ENCODE measurements at places on chromosomes 7 and 10.

DNA sequence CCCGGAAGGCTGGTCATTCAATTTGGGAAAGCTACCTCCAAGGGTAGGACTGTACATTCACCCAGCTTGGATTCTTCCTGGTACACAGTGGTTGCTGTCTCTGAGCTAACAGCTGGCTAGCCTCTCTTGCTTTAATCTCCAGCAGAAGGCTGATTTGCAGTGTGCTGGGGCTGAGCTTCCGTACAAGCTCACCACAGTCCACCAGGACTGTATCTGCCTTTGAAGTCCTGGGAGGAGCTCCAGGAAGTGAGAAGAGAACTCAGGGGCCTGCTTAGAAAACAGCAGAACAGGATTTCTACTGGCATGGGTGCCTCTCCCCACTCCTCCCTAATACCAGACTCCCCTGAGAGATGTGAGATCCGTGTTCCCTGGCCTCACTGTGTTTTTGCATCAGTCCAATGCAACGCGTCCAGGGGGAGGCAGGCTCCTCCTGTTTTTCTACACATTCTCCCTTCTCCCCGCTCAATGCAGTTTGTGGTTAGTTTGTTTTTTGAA lies 6.6 kb downstream of the AFAP1L2 start:
- DNase-seq: no peak

- no peak for DNase-seq
Measured at GRCh38 chr7:1978656-1979590, 253.8 kb downstream of the MAD1L1 start.

DNA sequence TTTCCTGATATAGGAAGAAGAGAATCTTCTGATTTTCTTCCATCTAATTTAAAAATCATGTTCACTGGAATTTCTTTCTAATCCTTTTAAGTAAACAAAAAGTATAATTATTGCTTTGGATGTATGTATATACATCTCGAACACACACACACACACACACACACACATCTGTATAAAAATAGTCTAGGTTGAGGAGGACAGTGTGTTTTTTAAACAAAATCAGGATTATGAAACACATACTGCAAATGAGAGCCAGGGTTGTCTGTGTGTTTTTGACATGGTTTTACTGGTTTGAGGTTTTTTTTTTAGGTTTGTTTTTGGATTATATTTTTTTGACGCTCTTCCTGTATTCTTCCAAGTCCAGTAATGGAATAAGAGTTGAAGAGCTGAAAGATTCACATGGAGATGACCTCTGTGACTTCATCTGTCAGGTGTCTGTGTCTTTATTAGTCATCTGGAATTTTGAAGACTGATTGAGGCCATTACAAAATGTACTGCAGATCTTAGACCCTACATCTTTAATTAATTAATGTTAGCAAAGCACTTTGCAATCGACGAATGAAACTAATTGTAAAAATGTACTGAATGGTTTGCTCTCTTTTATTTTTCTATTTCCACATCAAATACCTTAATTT lies 237.1 kb downstream of the SUGCT start:
- DNase-seq: no peak

GRCh38 chr7:63998549-63998948 lies at the start of gene ZNF722:
Gene ZNF722 (plus strand): TSS chr7:63998849. CDS start chr7:63998962, 113 bp downstream.
- DNase-seq: no peak

- no peak for DNase-seq
Measured at GRCh38 chr10:15324611-15325010, 46.5 kb downstream of the FAM171A1 start.

DNA sequence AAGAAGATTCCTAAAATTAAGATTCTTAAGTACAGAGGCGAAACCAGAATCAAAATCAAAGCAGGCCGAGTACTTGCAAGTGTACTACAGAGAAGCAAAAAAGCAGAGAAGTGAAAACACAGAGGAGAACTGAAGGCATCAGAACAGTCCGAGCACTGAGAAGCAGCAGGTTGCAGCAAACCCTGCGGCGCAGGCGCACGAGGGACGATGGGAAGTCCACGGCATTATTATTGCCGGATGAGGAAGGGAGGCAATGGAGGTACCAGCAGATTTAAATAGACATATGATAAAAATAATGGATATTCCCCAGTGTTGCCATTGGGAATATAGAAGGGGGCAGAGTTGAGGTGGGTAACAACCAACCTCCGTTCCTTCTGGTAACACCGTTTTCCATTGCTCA lies 7.2 kb upstream of the SPAM1 start:
- no peak for DNase-seq

DNA sequence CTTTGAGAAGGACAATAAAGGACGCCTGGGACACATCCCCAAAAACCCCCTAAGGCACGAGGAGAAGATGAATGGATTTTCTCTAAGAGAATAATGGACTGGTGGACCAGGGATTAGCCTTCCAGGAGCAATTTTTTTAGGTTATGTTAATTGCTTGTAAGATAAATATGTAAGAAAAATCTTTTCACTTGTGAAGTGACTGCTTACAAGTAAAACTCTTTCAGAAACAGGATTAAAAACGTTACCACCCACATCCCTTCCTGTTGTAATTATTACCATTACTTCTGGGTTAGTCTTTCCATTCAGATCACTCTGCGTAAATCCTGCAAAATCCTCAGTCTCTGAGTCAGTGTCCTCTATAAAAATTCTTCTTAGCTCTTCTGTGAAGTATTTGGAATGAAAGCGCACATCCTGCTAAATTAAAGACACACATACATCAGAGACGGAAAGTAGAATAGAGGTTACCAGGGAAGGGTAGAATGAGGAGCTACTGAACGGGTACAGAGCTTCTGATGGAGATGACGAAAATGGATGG lies 34.3 kb downstream of the CDCA7L start:
- DNase-seq: no peak

DNA sequence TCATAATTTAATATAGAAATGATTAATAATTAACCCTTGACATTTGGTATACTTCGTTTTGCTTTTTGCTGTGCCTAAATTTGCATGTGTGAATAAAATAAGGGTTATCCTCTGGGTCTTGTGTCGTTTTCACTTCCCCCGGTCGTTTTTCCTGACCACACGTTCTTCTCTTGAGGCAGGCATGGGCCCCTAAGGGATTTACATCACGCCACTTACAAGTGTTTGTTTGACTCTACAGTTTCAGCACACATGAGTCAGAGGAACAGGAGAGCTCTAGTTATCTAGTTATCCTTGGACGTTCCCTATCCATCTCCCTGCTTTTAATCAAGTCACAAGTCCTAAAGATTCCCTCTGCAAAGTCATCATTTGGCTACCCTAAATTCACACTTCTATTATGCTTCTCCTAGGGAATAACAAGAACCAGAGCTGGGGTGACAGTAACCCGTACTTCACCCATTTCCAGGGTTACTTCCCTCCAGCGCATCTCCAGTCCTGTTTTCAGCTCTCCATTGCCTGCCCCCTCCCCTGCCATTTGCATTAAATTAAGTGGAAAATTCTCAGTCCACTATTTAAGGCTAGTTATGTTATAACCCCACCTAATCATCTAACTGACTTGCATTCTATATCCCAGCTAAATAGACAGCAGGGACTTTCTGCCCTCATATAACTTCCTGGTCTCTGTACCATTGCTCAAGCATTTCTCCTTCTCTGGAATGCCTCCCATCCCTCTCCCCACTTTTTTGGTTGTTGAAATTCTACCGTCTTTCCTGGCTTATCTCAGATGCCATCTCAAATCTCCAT lies 206.9 kb downstream of the PTEN start:
- no peak for DNase-seq

GRCh38 chr10:91796331-91797047 lies 1.7 kb upstream of the TNKS2 start:
- no peak for DNase-seq

- DNase-seq: no peak
Measured at GRCh38 chr7:131370523-131370968, 42.9 kb downstream of the MKLN1 start.

DNA sequence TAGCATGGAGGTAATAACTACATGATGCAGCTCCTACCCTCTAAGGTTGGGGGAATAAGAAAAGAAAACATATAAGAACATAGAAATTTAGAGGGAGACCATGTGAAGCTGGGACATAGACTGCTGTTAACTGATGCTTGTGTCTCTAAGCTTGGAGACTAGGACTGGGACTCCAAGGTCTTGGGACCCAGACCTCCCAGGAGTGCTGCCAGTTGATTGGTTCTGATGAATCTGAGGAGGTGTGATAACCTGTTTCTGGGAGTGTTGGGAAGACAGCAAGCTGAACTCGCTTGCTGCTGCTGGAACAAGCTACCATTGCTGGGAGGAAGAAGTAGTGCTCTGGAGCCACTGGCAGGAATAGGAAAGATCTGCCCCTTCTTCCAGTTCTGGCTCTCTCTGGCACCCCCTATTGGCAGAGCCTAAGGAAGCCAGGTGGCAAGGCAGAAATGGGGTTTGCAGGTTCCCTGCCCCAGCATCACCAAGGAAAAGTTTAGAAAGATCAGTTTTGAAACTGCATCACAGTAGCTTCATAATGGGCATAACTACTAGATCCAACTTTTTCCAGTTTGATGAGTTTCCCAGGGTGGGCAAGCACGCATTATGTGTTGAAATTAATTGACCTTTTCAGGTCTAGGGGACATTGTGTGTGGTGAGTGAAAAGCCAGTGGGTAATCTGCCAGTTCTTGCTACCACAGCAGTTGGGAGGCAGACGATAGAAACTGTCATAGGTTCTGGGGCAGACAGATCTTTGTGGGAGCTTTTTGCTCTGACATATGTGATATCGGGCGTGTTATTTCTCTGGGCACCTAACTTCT lies 140.7 kb downstream of the SND1 start:
- DNase-seq: no peak

DNA sequence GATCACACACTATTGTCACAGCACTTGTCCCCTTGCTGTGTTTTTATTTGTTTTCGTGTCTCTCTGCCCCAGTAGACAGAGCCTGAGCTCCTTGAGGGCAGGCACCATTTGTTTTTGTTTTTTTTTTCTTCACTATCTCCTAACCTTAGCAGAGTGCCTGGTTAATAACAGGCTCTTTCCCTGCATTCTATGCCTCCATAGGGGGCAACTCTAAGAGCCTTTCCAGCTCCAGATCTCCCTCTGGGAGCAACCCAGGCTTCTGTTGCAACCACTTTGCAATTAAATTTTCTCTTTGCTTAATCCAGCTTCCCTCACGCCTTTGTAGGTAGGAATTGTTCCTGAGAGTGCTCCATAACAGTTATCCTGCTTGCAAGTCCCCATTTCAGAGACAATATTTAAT lies 148.4 kb downstream of the PLXDC2 start:
- no peak for DNase-seq

DNA sequence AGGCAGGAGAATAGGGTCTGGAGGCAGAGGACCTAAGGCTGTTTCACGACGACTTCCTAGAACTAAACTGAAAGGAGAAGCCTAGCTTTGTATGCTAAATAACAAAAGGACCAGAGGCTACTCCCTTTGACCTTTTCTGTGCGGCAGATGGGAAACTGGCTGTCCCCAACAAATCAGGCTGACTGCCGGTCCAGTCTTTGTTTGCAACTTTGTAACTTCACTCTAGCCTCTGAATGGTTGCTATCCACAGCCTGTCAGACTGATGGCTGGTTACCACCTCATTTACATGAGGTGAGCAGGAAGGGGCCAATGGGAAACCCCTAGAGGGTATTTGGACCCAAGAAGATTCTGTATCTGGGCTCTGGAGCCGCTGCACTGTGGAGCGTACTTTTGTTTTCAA lies 132.6 kb upstream of the SHH start:
- no peak for DNase-seq

- no peak for DNase-seq
Measured at GRCh38 chr10:77702166-77702565, 64.6 kb upstream of the KCNMA1 start.

GRCh38 chr7:125057963-125058362 lies 128.3 kb upstream of the POT1 start:
- DNase-seq: no peak

- no peak for DNase-seq
Measured at GRCh38 chr7:14691034-14691433, 211.5 kb downstream of the DGKB start.

- no peak for DNase-seq
Measured at GRCh38 chr7:38300175-38300574, 26.7 kb upstream of the TARP start.

- DNase-seq: no peak
Measured at GRCh38 chr7:2373124-2373556, 18.5 kb downstream of the EIF3B start.

DNA sequence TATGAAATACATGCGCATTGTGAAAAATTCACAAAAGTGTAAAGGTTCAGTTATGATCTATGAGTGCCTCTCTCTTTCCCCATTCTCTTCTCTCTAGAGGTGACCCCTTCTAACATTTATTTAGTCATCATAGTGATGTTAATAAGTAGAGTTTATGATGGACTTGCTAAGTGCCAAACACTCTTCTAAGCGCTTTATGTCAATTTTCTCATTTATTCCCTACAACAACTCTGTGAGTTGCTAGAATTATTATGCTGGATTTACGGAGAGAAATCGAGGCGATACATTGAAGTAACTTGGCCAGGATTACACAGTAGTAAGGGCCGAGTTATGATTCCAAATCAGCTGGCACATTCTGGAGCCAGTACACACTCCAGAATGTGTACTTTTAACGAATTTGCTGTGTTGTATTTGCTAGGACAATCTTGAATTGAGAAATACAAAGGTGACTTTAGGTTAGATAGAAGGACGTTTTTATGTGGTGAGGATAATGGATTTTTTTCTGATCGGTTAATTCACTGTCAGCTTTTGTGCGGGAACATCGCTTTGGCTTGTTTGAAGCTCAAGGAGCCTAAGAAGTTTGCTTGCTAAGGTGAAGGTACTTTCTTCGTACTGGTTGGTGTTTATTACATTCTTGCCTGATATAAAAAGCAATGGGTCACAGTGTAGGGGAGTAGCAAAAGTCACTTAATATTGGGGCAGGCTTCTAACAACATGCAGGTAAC lies 1.4 kb downstream of the ATRNL1 start:
- no peak for DNase-seq

DNA sequence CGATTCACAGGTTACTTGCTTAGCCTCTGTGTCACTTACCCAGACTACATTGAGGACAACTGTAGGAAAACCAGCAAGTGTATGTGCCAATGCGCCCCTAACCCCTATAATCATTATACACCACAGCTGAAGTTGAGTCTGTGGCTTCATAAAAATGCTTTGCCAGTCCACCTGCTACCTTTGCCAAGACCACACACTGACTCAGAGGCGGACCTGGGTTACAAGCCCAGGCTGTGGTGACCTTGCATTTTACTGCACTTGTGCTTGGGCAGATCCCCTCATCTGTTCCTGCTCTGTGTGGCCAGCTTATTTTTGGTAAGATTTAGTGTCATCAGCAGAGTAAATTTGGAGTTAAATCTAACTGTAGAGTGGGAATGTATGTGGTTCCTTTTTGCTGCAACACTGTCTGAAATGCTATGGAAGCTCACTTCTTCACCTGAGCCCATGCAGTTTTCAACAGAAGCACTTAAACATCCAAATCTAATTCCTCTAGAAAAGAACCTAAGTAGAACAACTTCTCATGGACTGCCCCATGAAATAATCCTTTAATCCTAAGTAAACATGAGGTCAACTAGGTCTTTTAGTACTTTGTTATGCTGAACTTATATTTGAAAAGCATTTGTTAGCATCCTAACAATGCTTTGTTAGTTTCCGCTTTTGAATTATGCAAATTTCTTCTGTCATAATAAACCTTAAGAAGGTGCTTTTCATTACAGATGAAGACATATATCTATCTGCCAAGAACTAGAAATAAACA lies 96.2 kb upstream of the AMPH start:
- no peak for DNase-seq

- DNase-seq: no peak
Measured at GRCh38 chr10:47372726-47373125, 11.4 kb downstream of the ZNF488 start.
